C1 segment of cervical spinal cord (tissue), 14 donors: ENCODE measurements at places on chromosomes 11 and 22.

DNA sequence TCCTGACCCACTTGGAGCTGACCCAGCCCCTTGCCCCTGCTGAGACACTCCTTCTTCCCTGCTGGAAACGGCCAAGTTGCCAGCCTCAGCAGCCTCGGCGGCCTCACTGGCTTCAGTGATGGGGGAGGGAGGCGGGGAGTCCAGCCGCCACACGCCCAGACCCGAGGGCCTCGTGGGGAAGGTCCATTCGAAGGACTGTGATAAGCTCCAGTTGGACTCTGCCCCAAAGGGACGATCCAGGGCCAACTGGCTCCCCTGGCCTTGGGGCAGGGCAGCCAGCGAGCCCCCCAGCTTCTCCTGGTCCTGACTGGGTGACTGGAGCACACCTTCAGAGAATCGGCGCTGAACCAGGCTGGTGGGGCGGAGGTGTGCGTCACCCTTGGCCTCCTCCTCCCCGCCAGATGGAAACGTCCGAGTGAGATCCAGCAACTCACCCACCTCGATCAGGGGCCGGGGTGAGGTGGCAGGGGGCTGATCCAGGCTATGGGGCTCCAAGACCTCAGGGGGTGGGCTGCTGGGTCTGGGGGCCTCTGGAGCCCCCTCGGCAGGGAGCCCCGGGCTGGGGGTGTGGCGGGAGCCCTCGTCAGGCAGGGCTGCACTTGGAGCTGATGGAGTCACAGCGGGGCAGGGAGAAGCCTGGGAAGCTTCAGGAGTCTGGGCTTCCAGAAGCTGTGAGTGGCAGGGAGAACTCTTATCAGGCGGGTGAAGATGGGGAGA lies 11.5 kb downstream of the TNKS1BP1 start:
- DNase-seq = no peak

- no peak for DNase-seq
Observed at GRCh38 chr11:75900848-75901247, 85.8 kb downstream of the UVRAG start.

DNA sequence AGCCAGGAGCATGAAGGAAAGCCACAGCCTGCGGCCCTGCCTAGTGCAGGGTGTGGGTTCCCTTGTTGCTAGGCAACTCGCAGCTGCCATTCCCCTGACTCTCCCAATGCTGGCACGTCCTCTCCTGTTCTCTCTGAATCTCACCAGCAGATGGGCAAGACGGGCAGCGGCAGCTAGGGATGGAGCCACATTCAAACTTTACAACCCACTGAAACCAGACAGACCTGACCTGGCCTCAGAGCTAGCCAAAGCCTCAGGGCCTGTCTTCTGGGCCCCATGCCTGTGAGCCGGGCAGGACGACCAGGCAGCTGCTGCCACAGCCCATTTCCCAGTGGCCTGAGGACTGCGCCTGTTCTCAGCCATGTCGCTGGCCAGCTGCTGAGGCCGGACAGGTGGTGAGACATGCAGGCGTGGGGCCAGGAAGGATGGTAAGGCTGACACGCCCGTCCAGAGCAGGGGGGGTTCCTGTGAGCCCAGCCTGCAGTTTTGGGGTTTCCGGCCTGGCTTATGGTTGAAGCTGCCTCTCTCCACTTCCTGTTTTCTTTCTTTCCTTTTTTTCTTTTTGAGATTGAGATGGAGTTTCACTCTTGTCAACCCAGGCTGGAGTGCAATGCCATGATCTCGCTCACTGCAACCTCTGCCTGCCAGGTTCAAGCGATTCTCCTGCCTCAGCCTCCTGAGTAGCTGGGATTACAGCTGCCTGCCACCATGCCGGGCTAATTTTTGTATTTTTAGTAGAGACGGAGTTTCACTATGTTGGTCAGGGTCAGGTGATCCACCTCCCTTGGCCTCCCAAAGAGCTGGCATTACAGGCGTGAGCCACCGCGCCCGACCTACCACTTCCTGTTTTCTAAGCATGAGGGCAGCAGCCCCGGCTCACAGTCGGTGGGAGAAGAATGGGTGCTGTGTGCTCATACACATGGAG lies 4.1 kb downstream of the SUN2 start:
- DNase-seq = no peak

- no peak for DNase-seq
Observed at GRCh38 chr22:36204001-36204631, 2.5 kb upstream of the APOL4 start.

DNA sequence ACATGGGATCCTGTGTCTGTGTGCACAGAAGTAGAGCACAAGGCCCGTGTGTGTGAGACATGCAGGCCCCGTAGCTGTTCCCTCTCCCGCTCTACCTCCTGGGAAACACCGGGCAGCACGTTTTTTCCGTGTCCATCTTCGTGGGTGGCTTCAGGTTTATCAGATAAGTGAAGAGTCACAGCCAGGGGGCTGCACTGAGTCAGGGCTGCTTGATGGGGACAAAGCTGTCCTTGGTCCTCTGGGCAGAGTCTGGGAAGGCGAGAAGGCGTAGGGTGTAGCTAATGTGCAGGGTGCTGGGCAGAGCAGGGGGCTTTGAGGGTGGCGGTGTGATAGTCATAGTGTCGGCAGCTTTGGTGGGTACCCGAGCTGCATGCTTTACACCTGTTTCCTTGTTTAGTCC lies 23.7 kb downstream of the INCENP start:
- no peak for DNase-seq

DNA sequence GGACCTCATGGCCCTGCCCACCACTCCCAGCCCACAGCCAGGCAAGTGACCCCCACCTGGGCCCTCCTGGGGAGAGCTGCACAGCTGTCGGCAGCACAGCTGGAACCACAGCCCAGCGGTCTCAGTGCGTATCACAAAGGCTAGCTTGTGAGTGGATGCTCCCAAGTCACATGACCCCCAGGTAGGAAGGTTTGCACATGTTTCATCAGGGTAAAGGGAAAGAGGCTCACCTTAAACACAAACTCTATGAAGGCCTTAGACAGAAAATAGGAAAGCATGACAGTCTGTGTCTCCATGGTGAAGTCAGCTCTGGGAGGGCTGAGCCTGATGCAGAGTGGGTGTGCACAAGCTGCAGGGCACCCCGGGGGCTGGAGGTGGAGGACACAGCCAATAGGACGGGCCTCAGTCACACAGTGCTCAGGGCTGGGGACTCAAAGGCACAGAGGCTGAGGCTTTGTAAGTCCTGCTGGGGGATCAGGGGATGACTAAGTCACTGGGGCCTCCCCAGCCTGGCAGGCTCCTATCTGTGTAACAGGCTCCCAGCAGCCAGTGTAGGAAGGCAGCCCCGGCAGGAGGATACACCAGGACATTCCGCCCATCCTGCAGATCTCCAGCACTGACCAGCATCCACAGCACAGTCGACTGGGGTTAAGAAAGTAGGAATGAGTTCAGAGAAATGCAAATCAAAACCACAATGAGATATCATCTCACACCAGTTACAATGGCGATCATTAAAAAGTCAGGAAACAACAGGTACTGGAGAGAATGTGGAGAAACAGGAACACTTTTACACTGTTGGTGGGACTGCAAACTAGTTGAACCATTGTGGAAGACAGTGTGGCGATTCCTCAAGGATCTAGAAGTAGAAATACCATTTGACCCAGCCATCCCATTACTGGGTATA lies 22.0 kb downstream of the CELSR1 start:
- DNase-seq = no peak

DNA sequence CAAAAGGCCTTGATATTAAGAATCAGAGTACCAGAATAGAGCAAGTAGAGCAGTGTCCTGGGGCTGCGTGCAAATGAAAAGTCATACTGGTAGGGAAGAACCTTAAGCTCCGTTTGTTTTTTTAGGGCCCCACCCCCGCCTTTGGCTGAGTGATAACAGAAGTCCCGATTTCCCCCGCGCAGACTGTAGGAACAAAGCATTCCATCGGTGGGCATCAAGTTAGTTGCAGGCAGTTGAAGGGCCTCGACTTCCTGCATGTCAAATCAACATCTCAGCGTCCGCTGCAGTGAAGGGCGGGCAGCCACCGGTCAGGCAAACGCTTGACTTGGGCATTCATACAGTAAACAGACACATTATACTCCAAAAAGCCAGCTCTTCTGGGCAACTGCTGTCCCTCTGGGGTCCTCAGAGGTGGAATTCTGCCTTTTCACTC lies 11.7 kb downstream of the LRP4 start:
- peak; percentile 18 for DNase-seq

GRCh38 chr11:33944345-33944692 lies 52.4 kb upstream of the LMO2 start:
- no peak for DNase-seq

GRCh38 chr11:84719935-84720577 lies 907.1 kb downstream of the DLG2 start:
- DNase-seq = peak; percentile 5

- no peak for DNase-seq
Observed at GRCh38 chr11:45501392-45502225, 163.8 kb downstream of the CHST1 start.

DNA sequence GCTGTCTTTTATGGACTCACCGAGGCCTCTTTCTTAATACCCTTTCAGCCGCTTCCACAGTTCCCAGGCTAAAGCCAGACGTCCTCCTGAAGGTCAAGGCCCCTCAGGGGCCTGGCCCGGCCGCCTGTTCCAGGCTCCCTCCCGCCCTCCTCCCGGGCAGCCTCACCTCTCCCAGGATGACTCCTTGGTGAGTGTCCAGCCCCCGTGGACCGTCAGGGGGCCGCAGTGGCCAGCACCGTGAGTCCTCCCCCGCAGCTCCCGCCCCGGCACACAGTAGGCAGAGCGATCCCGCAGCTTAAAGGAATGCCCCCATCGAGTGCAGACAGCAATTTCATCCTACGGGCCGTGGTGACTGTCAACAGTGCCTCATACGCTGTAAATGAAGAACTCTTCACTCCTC lies 32.9 kb downstream of the ELFN2 start:
- DNase-seq = no peak

GRCh38 chr11:20248121-20248772 lies 88.0 kb upstream of the DBX1 start:
- no peak for DNase-seq
